ENCODE measurements at places on chromosomes 4 and X.

- DNase-seq: no peak
These were observed 473.0 kb downstream of the FAT4 start for GRCh38 chr4:125787707-125788106.

- no peak for DNase-seq
These were observed 82.6 kb downstream of the FAM53A start for GRCh38 chr4:1601533-1601835.

GRCh38 chr4:25477221-25477620 is 100.2 kb downstream of the ANAPC4 start:
- DNase-seq: no peak

DNA sequence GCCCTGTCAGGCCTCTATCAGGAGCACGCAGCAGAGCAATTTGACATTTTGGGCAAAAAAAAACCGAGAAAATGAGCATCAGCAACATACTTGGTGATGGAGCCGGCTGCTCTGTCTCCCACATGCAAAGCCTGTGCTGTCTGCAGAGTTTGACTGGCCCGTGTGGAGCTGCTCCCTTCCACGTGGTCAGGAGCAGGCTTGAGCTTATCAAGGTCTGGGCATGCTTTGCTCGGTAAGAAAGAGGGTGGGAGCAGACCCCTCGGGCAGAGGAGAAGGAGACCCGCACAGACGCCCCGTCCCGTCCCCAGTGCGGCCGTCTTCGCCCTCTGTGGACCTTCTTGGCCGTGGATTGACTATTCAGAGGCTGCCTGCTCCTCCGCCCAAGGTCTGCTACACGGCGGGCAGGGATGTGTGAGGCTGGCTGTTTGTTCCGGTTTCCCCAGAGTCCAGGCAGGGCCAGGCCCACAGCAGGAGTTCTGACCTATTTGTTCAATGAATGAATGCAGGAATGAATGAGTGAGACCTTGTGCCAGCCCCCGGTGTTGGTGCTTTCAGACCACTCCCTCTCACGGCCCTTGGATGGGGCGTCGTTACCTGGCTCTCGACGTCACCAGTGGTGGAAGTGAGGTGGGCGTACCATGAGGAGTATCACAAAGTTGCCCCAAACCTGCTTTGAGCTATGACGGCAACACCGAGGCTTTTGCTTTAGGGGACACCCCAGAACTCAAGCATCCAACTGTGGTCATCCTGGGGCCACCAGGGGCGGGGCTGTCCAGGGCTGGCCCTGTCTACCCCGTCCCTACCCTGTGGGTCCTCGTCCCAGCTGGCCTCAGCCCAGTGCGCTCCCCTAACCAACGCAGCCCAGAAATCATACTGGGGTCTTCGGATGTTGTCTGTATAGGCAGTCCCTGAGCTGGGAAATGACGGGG is 54.7 kb upstream of the ADRA2C start:
- DNase-seq: no peak

DNA sequence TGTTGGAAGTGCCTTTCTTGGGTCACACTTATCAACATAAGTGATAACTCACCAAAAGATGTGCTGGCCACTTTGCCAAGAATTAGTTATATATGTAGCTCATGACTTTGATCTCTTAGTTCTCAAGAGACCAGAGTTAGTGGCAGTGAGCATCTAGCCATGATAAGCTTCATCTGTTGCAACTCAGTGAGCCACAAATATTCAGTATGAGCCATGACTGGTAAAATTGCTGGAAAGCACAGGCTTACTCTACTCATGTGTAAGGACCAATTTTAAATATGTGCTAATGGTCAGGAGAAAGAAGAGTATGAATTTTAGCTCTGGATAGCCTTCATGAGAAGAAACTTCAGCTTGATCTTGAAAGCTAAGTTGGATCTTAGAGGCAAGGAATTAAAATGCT is 59.4 kb upstream of the TLL1 start:
- DNase-seq: no peak

- DNase-seq: no peak
These were observed 55.1 kb downstream of the RS1 start for GRCh38 chrX:18616688-18617406.

- no peak for DNase-seq
These were observed 35.9 kb upstream of the GUCY1B1 start for GRCh38 chr4:155722816-155723499.

- no peak for DNase-seq
These were observed 66.1 kb upstream of the SOD3 start for GRCh38 chr4:24729119-24729730.

GRCh38 chr4:77040854-77041725 is 34.7 kb downstream of the CCNI start:
- no peak for DNase-seq

- DNase-seq: no peak
These were observed 1.4 kb downstream of the MAGED1 start for GRCh38 chrX:51894697-51895336.

- DNase-seq: no peak
These were observed 92.7 kb downstream of the MFAP3L start for GRCh38 chr4:169933531-169933930.
